CD8-positive, alpha-beta T cell (primary cell): ENCODE measurements at places on chromosomes 1 and 21.
A peak's percentile ranks its signal among the peaks of the same experiment; 100 is the strongest.

DNA sequence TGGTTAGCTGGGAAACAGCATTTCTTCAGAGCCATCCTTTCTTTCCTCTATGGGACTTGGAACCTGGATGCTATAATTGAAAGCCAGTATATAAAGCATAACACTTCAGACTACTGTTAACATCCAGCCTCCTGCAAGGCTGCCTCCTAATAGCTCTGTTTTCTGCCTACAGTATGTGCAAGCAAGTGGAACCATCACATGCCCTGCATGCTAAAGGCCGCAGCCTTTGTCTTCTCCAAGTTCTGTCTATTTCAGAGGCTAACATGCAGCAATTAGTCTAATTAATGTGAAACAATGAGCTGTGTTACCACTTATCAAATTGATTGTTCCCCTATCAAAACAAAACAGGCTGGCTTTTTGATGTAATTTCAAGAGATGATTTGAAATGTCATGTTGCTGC lies 82.7 kb upstream of the ESRRG start:
- DNase-seq = no peak

DNA sequence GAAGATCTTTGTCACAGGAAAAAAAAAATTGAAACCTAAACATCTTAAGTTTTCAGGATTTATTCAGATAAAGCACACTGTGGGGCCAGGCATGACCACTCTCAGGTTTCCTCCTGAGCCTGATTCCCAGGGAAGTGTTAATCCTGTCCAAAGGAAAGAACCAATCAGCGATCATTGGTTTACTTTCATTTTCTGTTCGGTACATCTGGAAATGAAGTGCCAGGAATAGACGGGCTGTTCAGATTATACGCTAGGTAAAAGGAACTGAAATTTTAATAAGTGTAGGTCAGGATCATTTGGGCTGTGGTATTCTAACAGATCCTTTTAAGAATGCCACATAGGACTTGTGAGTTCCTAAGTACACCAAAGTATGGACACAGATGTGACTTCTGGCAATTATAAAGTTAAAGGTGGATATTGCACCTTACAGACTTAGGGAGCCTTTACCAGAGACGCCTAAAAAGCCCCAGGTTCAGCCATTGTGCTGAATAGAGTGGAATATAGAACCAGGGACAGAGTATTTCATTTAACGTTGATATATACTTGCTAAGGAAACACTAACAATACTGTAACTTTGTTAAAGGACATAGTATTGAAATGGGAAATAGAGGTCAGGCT lies 9.3 kb upstream of the CACYBP start:
- DNase-seq = no peak

DNA sequence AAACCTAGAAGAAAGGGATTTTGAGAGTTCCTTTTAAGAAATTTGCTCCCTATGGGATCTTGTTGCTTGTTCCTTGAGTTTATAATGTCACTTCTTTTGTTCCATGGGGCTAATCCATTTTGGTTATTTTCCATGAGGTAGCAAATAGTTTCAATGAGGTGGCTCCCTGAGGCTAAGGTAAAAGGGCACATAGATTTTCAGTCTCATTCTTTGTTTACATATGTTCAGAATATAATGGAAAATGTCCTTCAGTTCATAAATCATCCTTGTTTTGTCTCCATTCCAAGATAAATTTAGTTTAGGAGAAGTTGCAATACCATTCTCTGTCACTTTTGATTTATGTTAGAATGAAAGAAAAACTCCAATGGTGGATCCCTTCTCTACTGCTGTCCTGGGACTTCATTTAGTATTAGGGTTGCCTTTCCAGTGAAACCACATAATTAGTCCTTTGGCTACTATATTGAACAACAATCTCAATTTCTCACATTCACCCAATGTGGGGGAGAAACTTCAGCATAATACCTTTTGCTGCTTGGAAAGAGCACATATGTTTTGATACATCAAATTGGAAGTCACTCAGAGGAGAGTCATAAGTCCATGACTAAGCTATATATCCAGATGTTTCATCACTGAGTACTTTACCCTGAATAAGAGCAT lies 80.9 kb upstream of the ADAMTS5 start:
- DNase-seq = no peak

DNA sequence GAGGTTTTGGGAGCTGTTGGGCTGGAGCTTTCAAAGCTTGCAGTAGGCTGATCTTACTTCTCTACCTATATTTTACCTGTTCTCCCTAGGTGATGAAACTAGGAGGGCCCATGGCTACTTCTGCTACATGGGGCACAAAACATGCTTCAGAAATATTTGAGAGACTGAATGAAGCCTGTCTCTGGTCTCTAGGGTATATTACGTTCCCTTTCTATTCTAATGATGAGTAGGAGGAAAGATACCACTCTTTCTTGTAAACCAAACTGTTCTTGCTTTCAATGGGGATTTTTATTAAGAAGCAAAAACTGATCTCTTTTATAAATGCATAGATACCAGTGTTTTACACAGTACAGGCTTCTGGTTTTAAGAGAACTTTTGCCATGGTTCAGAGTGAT lies 103.1 kb downstream of the GALNT2 start:
- no peak for DNase-seq

DNA sequence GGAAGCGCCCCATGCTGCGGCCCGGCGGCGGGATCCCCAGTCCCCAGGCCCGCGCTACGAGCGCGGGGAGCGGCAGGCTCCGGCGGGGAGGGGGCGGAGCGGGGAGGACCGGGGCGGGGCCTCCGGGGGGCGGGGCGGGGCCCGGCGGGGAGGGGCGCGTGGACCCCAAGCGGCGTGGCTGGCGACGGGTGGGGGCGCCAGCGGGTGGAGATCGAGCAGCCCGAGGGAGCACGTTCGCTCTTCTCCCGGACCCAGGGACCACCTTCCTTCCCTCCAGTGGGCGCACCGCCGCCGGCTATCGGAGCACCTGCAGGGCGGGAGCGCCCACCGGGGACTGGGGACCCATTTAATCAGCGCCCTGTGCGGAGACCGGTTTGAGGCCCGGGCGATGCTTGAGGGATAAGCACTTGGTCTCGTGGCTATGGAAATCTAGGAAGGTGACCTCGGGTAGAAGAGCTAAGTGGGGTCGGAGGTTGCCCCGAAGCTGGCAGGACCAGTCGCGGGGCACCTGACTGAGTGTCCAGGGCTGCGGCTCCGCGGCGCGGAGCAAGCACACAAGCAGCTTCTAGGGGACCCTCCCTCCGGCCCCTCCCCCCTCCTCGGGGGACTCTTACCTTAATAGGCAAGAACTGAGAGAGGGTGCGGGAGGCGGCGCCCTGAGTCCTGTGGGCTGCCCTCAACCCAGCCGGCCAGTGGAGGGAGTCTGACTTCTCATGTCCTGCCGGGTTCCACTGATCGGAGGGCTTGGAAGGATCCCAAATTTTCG lies at the start of gene TSPAN2:
TSS of gene TSPAN2 (minus strand) at position 84 of the 766 bp plus-strand sequence. CDS start at position 13, 71 bp downstream.
- peak; percentile 48 for DNase-seq
